ENCODE measurements at places on chromosomes 5 and 9.

- DNase-seq = no peak
These were observed 99.8 kb downstream of the TAF11L14 start for GRCh38 chr5:17734011-17734410.

DNA sequence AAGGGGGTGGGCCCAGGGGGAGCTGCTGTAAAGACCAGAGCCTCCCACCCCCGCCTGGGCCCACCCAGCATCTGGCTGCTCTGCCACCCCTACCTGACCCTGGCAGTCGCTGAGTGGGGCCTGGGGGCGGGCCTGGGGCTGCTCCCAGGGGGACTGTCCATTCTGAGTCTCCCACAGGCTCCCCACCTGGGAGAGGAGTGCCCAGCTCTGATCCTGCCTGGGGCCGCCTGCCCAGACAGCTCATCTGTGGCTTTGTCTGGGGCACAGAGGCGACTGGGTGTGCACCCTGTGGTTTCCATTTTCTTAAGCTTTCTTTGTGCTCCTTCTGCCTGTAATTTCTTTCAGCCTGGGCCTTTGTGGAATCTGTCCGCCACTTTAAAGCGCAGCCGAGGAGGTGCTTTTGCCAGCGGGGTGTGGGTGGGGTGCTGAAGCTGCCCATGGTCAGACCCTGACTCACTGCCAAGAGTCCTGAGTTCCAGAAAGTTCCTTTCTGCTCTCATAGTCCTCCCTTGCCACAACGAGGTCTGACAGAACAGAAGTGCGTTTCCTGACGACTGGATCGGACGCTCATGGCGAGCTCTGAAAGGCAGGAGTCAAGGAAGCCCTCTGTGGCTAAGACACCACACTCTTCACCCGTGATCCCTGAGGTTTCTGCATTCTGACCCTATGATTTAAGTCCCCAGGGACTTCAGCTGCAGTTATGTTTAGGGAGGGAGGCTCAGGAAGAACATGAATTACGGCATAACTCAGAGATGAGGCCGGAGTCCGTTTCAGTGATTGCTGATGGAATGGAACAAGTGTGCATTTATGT, 225.0 kb downstream of the FANCC start:
- peak; percentile 20 for DNase-seq

DNA sequence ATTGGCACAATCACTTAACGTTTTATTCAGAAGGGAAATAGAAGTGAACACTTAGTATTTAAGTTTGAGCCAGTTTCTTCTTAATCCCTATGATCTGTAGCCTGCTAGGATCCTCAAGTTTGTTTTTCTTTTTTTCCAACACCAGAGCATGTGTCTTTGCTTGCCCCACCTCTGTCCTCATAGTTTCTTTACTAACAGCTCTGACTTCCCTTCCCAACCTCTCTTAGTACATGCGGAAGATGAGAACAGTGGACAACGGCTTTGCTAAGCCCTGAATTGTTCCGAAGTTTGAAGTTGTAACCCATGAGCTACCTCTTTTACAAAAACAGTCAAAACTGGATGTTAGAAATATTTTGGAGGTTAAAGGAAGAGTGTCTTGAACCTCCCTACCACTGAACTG, 61.7 kb upstream of the TAF11L2 start:
- peak; percentile 47 for DNase-seq

DNA sequence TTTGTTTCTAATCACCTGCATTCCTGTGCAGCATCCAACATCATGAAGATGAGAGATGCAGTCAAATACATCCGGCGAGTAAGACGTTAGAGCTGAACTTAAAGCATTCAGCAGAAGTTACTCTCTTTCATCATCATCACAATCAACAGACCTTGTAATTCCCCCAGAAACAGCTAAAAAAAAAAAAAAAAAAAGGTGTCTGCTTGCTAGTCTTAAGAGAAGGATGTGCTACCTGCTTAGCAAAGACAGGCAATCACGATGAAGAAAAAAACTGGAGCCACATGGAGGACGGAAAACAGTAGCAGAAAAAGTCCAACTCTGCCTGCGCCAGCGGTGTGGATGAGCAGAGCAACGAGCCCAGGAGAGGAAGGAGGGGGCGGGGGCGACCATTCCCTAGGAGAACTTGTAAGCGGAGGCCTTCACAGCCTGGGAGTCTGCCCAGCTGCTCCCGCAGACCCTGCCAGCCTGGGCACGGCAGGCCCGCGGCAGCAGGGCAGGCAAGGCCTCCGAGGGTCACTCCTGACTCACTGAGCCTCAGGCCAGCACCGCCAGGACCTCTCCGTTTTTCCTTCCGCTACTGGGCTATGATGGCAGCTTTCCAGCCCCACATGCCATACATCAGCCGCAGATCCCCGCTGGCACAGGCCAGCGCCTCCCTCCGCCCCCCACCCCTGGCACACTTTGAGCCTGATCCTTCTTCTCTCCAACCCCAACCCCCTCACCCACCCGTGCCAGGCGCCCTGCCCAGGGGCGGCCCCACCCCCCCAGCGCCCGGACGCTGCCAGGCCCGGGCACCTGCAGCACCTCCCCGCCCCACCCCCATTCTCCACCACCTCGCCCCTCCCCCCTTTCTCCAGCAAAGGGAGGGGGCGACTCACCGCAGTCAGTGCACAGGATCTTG, 1.4 kb downstream of the NRG2 start:
- peak; percentile 82 for DNase-seq

- DNase-seq = peak; percentile 82
These were observed 113.9 kb upstream of the ADAMTSL1 start for GRCh38 chr9:18360005-18360404.

DNA sequence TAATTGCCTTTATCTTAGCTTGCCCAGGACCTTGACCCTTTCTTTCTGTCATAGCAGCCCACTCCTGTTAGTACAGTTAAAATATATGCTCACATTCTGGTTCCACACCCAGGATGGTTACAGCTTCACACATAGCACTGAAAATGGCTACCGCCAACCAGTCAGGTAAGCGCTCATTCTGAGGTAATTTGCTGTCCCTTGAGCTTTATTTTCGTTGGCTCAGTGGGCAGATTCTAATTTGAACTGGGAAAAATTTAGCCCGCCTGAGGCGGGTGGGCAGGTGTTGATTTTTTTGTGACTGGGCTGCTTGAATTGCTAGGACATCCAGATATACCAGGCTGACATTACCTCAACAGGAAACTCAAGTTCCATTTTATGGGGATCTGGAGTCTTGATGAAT, 137.5 kb downstream of the KCTD16 start:
- DNase-seq = no peak

- peak; percentile 77 for DNase-seq
These were observed 32.0 kb upstream of the TTLL11 start for GRCh38 chr9:122125158-122125508.

DNA sequence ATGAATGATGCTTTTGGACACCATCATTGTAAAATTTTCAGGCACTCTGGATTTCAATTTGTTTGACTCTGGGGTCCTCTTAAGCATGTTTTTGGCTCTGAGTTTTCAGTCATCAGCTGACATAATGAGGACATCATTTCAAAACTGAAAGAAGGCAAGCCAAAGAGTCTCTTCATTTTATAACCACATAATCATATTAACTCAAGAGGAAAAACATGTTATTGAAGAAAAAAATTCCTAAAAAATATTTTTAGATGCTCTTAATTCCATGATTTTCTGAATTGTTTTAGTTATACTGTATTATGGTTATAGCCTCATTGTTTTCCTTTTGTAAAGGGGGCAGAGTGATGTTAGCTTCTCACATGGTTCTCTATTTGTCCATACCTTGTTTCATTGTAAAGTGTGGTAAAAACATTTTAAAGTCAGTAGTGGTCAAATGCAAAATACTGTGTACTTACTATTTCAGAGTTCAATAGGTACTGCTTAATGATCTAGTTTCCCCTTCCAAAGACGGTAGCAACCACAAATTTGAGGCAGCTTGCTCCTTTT, 472.1 kb downstream of the DMRT2 start:
- DNase-seq = no peak

- DNase-seq = peak; percentile 6
These were observed 498 bp downstream of the ZNF367 start for GRCh38 chr9:96417661-96418082.

DNA sequence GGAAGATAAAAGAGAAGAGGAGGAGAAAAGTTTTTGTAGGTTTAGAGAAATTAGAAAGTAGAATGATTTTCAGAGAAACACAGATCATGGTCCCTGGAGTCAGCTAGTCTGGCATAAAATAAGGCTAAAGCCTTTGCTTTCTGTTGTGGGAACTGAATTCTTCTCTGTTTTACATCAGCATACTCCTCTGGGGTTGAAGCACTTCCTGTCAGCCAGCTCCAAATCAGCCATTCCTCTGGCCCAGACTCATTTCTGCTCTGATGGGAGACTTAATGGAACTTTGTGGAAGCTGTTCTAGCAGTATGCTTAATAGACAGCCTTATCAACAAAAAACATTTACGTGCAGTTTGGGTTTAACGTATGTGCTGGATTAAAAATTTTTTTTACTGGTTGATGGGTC, 143.2 kb downstream of the HMHB1 start:
- DNase-seq = no peak

- DNase-seq = no peak
These were observed 33.1 kb downstream of the BTF3 start for GRCh38 chr5:73531356-73531755.

GRCh38 chr5:153456993-153457392, 33.5 kb upstream of the GRIA1 start:
- DNase-seq = no peak

- DNase-seq = no peak
These were observed 1528.7 kb upstream of the CDH9 start for GRCh38 chr5:28567048-28567447.

DNA sequence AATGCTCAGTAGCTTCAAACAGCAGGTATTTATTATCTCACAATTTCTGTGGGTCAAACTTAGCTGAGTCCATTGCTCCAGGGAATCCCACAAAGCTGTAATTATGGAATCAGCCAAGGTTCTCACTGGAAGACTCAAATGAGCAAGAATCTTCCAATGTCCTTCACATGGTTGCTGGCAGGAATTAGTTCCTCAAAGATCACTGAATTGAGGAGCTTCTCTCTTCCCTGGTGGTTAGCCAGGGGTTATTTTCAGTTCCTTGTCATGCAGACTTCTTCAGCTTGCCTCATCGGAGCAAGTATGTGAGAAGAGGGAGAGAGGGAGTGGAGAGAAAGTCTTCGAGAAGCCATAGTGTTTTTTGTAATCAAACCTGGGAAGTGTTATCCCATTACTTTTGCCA, 2331.9 kb downstream of the MAT2B start:
- no peak for DNase-seq

GRCh38 chr5:77892061-77893010, 116.2 kb upstream of the TBCA start:
- DNase-seq = no peak

DNA sequence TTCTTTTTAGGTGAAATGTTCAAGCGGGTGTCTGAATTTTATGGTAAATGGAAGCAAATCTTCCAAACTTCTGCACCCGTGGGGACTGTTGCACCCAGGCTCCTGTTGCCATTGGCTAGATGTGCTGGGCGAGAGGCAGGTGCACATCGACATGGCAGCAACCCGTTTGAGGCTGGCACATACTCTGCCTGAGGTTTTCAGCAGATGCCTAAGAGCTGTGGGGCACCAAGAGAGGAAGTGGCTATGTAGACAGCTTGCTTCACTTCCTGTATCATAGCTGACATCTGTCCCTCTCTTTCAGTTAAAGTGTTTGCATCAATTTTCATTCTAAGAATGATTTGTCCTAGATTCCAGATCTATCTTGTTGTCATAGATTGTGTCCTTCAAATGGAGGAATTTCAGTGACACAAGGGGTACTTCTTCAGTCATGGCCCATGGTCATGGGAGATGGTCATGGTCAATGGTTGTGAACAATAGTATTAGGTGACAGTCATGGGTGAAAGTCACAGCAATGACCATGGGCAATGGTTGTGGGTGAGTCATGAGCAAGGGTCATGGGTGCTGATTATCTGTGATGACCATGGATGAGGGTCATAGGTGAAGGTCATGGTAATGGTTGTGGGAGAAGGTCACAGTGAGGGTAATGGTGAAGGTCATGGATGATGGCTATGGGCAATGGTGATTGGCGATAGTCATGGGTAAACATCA, 115.1 kb upstream of the IRX4 start:
- no peak for DNase-seq

DNA sequence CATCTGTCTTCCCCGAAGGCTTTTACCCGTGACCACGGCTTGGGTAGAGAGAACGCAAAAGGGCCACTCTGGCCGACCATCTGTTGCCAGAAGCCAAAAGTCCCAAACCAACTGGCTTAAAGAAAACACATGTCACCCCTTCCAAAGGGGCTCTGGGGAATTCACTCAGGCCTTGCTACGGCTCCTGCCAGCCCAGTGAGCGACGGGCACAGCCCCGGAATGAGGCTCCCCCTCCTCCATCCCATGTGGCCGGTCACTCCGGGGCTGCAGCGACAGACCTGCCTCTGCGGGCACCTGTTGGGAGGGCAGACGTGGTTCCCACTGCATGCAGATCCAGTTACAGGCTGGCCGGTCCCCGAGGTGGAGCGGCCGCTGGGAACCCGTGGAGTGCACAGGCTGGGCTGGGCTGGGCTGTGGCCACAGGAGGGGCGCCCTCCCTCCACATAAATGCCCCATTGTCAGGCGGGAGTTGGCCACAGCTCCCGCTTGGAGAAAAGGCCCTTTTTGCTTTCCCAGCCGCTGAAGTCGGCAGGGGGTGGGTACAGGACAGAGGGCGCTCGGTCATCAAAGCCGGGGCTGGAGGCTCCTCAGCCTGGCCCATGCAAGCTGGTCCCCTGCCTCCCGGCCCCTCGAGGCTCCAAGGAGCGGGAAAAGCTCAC, 19.9 kb downstream of the NOTCH1 start:
- no peak for DNase-seq

DNA sequence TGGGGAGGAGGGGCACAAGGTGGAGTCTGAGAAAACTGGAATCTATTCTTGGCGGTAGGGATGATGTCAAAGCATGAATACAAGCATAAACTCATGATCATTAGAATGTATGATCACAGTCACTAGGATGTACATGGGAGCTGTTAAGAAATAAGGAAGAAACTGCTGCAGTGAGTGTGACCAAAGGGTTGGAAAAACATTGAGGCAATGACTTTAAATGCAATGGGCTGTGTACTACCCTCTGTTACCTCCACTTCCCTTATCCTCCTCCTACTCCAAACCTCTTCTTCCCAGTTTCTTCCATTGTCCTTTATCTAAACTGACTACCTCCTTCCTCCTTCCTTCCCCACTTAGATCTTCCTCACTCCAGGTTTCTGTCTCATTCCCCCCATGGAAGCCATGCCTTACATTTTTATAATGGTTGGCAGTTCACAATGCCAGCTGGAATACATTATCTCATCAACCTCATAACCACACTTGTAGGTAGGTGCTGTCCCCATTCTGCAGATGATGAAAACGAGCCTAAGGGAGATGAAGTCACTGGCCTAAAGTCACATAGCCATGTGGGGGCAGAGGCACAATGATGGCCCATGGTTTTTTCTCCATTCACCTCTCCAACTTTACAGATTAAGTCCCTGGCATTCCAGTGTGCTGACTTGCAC, 21.9 kb upstream of the TNFSF15 start:
- DNase-seq = no peak

GRCh38 chr9:78839252-78839651, 542.3 kb downstream of the PSAT1 start:
- no peak for DNase-seq

DNA sequence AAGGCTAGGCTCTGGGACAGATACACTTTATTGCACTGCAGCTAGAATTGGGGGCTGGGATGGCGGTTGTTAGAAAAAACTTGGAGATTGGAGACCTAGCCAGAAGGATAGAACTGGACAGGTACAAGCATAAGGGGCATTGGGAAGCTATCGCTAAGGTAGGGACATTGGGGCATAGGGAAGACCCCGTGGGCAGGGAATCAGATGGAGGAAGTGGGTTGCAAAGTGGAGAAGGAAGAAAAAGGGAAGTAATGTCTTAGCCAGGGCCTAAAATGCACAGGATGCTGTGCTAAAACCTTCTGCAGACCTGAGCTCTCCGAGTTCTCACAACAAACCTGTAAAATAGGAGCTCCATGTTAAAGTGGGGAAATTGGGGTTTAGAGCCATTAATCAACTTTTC, 178.2 kb downstream of the ZDHHC21 start:
- DNase-seq = no peak

- peak; percentile 68 for DNase-seq
These were observed 124.0 kb downstream of the RGS3 start for GRCh38 chr9:113587471-113588031.
